ENCODE measurements at places on chromosomes 5 and 9. TPM values are rescaled to one million over a fixed set of nuclear protein-coding genes. Genes with fewer than 3 reads are reported as not detected.

Gene WASHC1
- 27.4 TPM for polyA plus RNA-seq

Gene CAMK4
- polyA plus RNA-seq = 4.6 TPM

Gene ACSL6
- 2.6 TPM for polyA plus RNA-seq

Gene ENC1
- polyA plus RNA-seq = 65.1 TPM

Gene AOPEP
- polyA plus RNA-seq = 47.3 TPM

Gene CSF1R
- polyA plus RNA-seq = 13.6 TPM
